ENCODE measurements at places on chromosomes 2 and 18.

- DNase-seq, result no peak
These were observed 78.0 kb upstream of the TANC1 start for GRCh38 chr2:158890296-158890905.

- DNase-seq, result no peak
These were observed 47.3 kb downstream of the LDLRAD4 start for GRCh38 chr18:13265911-13266217.

DNA sequence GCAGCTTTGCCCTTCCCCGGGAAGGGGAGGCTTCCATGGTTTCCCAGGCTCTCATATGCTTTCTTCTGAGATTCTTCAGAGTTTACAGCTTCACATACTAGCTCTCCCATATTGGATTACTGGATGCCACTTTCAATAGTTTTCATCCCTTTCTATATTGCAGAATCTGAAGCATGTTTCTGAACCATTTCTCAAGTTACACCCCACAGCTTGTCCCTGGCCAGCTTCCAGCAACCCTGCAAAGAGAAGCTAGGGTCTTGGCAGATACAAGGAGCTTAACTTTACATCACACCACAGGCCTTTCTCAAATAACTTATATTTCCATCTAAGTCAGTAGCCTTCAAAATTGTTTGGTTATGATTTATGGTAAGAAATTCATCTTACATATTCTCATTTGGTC is 39.6 kb downstream of the LHCGR start:
- DNase-seq, result no peak

DNA sequence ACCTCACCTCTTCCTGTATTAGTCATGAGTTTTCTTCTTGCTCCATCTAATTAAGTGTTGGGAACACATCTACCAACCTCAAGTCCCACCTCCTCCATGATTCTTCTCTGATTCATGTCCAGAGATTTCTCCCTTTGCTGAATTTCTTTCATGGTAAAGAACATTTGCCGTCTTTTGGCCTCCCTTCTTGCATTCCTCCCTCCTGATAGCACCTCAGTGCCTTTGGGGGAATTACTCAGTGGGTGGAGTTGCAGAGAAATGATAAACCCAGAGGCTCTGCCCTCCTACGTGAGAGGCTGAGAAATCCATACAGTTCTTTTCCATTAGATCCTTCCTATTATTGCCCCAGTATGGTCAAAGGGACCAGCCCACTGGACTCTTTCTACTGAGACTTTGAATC is 651.9 kb downstream of the SLC4A3 start:
- no peak for DNase-seq
